ENCODE measurements at places on chromosomes 4 and X.

DNA sequence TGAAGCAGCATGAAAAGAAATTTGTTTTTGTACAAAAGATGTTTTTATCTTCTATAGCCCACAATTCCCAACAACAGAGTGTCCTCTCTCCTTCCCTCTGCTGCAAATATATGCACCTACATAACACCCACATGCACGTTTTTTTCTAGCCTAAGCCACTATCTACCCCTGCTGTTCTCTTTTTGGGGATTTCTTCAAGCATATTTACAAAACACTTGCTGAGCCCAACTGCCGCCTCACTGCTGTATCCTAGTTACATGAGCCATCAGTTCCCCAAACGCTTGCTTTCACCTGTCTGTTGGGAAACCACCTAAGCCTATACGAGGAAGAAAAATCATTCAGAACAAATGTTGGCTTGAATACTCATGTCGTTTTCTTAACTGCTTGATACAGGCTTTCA is 127.2 kb downstream of the CHRNA9 start:
- DNase-seq: peak; percentile 16

DNA sequence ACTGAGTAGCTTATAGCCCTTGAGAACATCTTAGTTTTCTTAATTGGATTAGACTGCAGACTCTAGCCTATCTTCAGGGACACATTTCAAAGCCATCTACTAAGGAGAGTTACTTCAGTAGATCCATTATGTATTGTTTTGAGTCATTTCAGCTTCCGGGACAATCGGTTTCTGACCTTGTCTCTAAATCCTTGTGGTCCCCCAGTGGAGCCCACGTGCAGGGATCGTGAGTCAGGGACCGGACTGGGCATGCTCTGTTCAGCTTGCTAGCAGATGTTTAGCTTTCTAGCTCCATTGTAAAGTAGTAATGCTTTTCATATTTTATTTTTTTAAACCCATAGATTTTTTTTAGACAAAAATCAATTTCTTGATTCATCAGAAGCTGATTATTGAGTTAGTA is 211.9 kb upstream of the PRPS2 start:
- DNase-seq: no peak

DNA sequence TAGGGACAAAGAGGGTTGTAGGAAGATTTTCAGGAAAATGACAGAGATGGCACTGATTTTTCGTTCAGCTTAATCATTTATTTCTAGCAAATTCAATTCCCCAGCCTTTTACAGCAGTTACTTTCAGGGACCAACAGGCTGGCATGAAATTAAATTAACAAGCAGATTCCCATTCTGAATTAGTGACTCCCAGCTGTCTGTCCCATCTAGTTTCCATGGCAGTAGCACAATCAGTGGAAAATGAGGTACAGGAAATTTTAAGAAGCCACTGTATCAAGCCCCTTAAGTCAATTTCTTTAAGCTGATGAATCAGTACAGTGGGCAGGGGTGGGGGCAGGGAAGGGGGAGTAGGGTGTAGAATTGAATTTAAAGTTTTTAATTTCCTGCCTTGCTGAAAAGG is 121.1 kb upstream of the TEX13C start:
- DNase-seq: no peak

- no peak for DNase-seq
Observed at GRCh38 chr4:53780736-53781400, 189.6 kb upstream of the LNX1 start.

GRCh38 chr4:1152290-1152689 is 20.1 kb downstream of the SPON2 start:
- DNase-seq: no peak

Measured in germinal center (tissue), 1 donor.